ENCODE measurements at places on chromosomes 6 and 20.
A peak's percentile ranks its signal among the peaks of the same experiment; 100 is the strongest.

GRCh38 chr20:36775196-36775595, 1.6 kb upstream of the DSN1 start:
- no peak for DNase-seq

GRCh38 chr6:4647414-4648365, 128.5 kb upstream of the CDYL start:
- peak; percentile 88 for DNase-seq

- no peak for DNase-seq
These were observed 130.9 kb downstream of the SULF2 start for GRCh38 chr20:47654370-47654769.

DNA sequence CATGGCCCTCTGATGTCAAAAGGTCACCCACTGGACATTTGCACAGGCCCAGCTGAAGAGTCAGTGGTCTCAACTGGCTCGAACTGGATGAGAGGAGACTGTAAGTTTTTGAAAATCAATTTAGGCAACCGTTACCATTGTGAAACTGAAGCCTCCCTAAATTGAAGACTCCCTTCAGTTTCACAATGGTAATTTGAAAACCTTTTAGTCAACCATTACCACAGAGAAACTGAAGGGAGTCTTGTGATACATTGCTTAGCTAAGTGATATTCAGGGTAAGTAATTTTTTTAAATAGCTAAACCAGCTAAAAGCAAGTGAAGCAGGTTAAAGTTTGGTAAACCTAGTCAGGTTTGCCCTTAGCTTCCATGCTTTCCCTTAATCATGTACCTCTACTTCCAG, 197.3 kb upstream of the NT5E start:
- DNase-seq = no peak

- DNase-seq = no peak
These were observed 160.4 kb upstream of the TAB2 start for GRCh38 chr6:149157126-149157525.

Measured in WTC11 (cell line).